Kidney glomerular epithelial cell (primary cell): ENCODE measurements at places on chromosomes 2 and 18.

- DNase-seq: no peak
Measured at GRCh38 chr18:35835833-35836232, 136.6 kb upstream of the RMP24 start.

- DNase-seq: no peak
Measured at GRCh38 chr2:215288112-215288815, 23.6 kb upstream of the ATIC start.

DNA sequence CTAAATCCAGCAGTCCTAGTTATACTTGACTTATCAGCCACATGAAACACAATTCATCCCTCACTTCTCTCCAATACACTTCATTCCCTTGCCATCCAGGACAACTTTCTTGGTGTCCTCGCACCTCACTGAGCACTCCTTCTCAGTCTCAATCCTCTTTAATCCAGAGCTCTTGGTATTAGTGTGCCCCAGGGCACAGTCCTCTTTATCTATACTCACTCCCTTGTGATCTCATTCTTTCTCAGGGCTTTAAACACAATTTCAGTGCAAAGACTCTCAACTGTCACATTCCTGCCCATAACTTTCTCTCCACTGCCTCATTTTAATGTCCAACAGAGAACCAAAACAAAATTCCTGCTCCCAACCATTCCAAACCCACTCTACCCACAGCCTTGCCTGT is 60.8 kb upstream of the SPOPL start:
- DNase-seq: no peak

GRCh38 chr2:12236136-12236844 is 480.4 kb upstream of the TRIB2 start:
- DNase-seq: no peak

GRCh38 chr2:38301340-38301968 is 75.6 kb downstream of the ATL2 start:
- DNase-seq: no peak
